NCI-H446 (cell line): ENCODE measurements at places on chromosomes 1 and 21.

GRCh38 chr21:35925497-35925896 is 134.8 kb downstream of the SETD4 start:
- DNase-seq = no peak

- no peak for DNase-seq
Measured at GRCh38 chr21:35053356-35054096, 4.4 kb upstream of the RUNX1 start.

DNA sequence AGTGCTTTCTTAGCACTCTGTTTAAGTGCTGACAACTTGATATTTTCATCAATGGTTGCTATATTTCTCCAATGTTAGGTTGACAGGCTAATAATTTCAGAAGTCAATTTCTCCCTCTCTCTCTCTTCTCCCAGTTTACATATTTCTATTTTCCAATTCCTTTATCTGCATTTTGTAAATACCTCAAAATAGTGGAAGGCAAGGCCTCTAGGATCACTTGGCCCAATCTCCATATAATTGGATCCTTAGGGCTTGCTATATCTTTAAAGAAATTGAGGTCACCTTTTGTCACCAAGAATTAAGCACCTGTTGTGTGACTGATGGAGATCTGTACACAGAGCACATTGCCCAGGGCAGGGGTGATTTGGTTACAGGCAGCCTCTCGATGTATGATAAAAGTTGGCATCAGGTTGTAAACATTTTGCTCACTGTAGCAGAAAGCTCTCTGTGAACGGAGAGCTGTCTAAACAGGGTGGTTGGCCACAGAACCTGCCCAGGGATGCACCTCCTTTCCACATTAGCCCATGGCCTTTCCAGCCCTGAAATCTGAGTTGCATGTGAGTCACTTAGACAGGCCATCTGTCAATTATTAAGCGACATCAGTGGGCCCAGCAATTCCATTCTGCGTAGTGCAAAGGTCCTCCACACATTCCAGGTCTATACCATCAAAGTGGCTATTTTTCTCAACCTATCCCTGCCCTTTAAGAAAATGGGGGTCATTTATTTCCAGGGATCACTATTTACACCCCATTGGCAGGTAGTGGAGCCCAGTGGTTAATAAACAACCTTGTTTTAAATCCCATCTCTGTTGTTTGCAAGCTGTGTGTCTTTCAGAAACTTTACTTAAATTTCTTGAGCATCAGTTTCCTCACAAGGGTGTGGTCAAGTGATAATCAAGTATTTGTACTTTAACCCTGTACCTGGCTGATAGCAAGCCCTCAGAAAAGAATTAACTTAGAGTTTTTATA is 29.1 kb upstream of the IRF2BP2 start:
- DNase-seq = peak; percentile 71

DNA sequence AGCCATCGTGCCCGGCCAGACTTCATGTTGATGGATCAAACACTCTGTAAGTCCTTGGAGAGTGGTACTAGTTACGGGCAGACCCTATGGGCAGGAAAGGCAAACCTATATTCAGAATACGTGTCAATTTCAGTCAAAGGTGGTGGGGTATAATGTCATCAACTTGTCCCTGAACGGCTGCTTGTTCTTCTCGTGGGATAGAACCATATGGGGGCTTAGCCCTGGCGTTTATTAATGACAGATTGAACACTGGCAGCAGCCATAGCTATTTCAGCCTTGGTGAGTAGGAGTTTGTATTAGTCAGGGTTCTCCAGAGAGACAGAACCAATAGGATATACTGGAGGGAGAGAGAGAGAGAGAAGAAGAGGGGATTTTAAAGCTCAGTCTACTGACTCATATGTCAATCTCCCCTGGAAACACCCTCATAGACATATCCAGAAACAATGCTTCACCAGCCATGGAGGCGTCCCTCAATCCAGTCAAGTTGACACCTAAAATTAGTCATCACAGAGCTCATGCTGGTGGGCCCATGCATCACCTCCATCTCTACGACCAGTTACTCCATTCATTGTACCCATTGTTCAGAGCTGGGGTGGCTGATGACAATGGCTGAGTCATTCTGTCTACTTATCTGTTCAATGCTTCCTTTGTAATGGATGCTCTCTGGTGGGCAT is 16.1 kb upstream of the AQP10 start:
- no peak for DNase-seq

GRCh38 chr1:41382480-41383090 is 21.4 kb downstream of the FOXO6 start:
- no peak for DNase-seq

GRCh38 chr21:44427241-44428120 is 27.8 kb upstream of the LRRC3 start:
- DNase-seq = no peak

DNA sequence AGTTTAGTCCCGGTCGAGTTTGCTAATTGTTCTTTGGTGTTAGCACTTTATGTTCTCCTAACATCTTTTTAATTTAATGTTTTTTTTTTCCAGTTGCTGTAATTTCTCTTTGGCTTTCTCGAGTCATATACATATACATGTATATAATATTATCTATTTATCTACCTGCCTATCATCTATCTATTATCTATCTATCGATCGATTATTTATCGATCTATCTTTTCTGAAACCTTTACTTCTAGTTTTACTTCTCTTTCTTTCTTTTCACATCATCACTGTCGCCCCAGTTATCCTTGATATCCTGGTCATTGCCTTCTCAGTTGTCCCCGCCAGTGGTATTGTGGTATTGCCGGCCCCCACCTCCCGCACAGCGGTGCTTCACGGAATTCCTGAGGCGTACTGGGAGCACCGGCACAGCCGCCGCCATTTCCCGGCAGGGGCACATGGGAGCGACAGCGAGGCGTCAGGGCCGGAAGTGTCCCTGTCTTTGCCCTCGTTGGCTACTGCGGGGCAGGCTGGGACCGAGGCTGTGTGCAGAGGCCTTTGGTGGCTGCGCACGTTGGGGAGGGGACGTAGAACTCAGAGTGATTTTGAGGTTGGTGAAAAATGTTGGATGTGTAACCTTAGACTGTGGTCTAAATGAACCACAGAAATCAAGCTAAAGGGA is 101.1 kb downstream of the NUF2 start:
- DNase-seq = no peak

DNA sequence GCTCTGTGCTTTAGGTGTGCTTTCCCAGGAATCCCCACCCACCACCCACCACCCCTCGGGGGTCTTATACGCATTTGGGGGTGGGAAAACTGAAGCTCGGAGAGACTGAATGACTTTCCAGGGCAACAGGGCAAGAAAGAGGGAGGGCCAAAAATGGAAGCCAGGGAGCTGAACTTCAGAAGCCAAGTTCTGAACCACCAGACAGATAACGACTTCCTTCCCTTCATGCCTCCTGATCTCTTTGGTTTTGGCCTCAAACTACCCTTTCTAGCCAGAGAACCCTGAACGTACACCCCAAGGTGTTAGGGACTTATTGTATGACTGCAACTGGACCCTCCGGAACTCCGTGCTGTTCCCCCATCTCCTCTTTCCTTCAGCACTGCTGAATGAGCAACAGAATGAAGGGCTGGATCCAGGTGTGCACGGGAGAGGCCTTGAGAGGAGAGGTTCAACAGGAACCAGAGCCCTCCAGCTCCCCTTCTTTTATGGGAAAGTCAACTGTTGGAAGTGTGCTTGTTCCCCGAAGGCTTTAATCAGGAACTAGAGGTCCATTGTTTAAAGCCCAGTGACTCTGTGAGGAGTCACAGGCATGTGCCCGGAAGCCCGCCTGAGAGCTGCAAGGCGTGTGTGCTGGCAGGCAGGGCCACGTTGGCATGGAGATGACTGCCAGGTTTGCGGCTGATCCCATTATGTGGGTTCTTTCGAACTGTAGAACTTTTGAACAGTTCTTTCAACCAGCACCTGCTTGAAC is 3.1 kb downstream of the BACE2 start:
- DNase-seq = no peak

GRCh38 chr1:41880950-41881885 is 37.5 kb downstream of the HIVEP3 start:
- no peak for DNase-seq

GRCh38 chr1:18701183-18701582 is 70.5 kb downstream of the PAX7 start:
- no peak for DNase-seq

DNA sequence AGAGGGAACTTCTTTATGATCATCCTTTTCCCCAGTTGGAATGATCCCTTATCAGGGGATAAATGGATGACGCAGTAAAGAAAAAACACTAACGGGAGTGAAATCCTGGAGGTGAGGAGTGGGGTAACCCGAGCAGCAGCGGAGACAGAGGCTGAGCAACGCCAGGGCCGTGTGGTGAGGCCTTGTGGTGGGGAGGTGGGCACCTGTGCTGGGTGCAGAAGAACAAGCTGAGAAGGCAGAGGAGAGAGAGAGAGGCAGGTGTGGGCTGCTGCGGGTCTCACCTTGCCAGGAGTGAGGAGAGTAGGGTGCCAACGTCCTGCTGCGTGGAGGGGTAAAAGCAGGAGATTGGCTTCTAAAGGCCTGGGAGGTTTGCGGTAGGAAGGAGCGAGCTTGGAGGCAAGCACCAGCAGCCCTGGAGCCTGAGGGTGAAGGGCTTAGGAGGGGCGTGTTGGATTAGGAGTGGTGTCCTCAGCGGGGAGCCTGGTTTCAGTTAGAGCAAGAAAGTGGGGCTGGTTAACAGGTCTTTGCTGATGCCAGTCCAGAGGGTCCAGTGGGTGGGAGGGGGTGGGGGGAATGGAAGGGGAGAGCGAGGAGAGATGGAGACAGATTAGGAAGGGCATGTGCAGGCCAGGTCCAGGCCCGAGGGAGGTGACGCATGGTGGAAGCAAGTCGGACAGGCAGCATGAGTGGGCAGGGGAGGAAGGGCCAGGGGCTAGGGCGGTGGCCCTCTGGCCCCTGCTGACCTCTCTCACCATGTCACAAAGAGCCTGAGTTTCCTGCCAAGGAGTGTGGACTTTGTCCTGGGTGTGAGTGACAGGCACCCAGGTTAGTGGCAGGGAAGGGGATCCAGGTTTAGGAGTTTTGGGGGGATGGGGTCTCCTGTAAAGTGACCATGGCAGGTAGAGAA is 36.7 kb upstream of the LHX4 start:
- no peak for DNase-seq

GRCh38 chr1:108531444-108531843 is 28.5 kb upstream of the EEIG2 start:
- DNase-seq = peak; percentile 81

DNA sequence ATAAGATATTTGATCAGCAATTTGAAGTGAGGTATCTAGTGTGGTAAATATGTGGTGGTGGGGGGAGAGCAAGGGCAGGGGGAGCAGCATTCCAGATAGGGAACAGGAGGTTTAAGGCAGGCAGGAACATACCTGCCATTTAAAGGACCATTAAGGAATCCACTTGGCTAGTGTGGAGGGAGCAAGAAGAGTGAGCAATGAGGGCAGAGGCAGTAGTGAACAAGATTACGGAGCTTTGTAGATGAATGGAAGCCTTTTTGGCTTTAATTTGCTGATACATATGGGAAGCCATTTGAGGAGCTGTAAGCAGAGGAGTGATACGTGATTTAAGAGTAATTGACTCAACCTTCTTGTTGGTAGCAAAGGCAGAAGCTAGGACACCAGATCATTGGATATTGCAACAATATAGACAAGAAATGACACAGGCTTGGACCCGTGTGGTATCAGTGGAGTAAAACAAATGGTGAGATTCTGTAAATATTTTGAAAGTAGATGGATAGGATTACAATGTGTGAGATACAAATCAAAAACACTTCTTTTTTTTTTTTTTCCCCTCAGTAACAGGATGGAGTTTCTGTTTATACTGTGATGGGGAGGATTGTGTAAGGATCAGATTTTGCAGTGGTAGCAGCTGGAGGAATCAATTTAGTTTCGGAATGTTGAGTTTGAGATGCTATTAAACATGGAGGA is 73.8 kb upstream of the B3GALT2 start:
- no peak for DNase-seq

GRCh38 chr1:33711511-33711910 is 152.4 kb upstream of the HMGB4 start:
- peak; percentile 18 for DNase-seq

DNA sequence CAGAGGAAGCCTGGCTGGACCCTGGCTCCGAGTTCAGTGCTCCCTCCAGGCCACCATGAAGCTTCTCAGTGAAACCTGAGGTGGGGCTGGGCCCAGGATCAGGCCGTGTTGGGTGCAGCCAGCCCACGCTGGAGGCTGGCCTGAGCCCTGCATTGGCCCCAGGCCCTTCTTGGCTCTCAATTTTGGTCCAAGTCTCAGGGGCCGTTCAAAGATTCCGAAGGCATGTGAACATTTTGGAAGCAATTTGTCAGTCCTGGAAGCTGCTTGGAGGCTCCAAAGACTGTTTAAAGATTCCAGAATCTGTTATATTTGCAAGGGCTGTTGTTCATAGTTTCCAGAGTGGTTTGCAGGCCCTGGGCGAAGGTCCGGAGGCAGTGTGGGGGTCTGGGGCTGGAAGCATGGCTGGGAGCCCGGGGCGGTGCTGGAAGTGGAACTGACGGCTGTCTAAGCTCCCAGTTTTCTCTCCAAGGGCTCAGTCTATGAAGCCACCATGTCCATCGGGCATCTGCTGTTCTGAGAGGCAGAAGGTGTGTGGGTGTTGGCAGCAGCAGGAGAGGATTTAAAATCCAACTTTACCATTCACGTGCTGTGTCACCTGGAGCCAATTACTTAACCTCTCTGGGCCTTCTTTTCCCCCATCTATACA is 104.9 kb downstream of the EPHB2 start:
- peak; percentile 31 for DNase-seq

- no peak for DNase-seq
Measured at GRCh38 chr1:147527941-147528936, 13.1 kb upstream of the BCL9 start.

GRCh38 chr1:31822766-31823165 is 6.9 kb upstream of the SPOCD1 start:
- DNase-seq = no peak

GRCh38 chr21:45069711-45070110 is 4.7 kb upstream of the ADARB1 start:
- DNase-seq = no peak

DNA sequence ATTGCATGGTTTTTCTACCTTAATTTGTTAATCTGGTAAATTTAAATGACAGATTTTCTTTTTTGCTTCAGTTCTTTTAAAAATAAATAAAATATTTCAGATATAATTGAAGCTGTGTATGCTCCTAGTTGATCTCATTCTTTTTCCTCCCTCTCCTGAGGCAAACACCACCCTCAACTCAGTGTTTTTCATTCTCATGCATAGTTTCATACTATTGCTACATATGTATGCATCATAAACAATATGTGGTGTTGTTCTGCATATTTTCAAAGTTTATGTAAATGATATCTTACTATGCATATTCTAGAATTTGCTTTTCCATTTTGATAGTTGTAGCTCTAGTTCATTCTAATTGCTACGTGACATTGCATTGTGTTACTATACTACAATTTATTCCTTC is 257.2 kb upstream of the POU3F1 start:
- no peak for DNase-seq

DNA sequence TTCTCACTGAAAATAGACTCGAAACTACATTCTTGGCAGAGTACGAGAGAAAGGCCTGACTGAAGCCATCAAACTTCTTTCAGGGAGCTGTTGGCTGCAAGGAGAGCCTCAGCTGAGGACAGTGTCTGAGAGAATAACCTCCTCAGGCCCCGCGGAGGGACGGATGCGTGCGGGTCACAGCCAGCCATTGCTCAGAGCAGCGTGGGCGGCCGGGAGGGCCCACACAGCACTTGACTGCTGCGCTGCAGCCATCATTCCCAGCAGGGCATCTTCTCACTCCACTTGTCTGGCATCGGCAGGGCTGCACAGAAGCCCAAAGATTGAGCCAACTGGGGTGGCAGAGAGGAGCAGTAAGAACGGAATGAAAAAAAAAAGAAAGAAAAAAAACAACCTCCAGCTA is 113.5 kb downstream of the XCL2 start:
- no peak for DNase-seq
